ENCODE measurements at places on chromosomes 3 and 15.

DNA sequence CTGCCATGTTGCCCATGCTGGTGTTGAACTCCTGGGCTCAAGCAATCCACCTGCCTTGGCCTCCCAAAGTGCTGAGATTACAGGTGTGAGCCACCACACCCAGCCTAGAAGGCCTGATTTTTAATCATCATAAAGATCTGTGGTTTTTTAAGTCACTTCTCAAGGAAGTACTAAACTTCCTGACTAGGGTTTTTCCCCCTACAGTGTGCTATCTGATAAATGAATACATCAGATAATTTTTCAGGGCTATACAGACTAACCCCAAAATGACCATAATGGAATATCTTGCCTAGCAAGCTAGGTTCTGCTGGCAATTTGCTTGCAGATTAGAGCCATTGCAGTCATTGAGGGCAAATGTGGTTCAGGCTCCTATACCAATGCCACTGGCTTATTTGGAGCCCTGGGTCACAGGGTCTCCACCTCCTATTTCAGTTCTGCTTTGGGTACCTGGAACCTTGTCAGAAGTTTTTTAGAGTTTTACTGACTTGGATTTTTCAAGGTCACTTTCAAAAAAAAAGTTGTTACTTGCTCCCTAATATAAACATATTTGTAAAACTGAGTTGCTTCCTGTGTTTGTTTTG, 80.8 kb downstream of the SLC49A4 start:
- no peak for DNase-seq

DNA sequence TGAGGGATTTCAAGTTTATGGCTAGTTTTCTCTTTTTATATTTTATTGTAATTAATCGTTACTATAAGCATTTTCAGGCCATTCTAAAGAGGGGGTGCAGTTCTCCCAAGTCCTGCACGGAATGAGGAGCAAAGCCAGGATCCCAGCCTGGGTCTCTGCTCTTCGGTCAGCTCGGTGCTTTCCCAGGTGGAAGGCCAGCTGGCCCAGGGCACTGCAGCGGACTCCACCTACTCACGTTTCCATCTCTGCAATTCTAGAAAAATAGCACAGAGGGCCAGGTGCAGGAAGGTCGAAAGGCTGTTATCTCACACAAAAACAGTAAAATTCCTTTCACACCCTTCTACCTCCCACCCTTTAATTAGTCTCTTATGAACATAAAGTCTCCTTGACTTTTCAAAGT, 59.5 kb upstream of the HES1 start:
- no peak for DNase-seq

DNA sequence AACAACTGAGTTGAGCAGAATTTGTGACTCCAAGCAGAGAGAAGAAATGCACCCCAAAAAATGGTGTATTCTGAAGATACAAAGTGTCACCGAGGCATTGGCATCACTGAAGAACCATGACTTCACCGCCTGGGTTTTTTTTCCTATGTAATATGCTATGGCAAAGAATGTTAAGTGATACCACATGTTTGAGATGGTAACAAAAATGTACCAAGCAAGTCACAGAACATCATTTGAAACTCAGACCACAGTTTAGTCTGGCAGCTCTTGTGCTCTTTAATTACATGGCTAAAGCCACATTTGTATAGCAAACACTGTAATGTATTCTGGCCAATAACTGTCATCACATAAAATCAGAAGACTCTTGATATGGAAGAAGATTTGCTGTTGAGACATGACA, 323.5 kb downstream of the ULK4 start:
- no peak for DNase-seq

- no peak for DNase-seq
Observed at GRCh38 chr3:162970292-162970691, 1473.7 kb downstream of the OTOL1 start.

DNA sequence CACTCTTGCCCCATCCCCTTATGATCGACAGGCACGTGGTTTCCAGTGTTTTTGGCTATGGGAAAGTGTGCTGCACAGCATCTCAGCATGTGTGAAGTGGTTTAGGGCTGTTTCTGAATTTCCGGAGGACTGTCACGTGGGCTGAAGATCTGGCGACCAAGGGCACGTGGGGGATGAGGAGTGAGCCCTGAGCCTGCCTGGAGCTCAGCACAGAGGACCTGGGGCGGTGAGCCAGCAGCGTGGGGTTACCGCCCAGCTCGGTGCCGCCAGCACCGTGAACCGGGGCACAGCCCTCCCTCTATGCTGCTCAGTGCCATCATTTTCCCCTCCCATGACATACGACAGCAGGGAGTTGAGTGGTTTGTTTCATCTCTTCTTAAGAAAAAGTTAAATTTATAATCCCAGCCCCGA, 150.2 kb downstream of the DNAJB8 start:
- DNase-seq = no peak

DNA sequence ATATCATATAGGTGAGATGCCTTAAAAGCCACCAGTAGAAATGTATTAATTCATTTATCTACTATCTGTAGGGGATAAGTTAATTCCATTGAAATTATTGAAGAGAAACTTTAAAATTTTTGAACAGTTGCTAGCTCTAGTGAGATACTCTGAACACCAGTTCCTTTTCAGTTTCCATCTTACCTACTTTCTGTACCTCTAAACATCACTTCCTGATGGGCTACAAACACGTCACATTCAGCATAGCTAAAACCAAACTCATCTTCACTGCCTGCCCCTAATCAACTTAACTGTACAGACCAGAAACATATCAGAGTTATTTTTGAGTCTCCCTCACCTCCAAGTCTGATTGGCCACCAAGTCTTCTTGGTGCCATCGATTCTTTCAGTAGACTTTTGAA, 88.9 kb downstream of the FEZF2 start:
- no peak for DNase-seq

DNA sequence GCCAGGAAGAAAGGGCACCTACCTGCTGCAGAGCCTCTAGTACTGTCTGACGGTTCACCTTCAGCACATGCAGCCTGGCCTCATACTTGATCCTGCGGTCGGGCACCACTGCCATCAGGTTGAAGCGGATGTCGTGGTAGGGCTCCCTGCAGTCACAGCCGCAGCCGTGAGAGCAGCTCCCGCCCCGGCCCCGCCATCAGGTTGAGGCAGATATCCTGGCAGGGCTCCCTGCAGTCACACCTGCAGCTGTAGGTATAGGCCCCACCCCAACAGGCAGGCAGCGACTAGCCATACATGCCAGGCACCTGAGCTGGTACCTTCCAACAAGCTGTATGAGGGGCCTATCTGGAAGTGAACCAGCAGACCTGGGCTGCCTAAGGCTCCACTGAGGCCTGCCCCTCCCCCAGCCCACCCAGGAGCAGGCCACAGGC, 38.7 kb downstream of the SEMA3G start:
- DNase-seq = no peak

GRCh38 chr3:31798840-31799239, 182.2 kb downstream of the OSBPL10 start:
- no peak for DNase-seq

- DNase-seq = no peak
Observed at GRCh38 chr3:4313606-4314293, 10.6 kb downstream of the SETMAR start.

- DNase-seq = no peak
Observed at GRCh38 chr3:62604298-62604697, 230.9 kb upstream of the FEZF2 start.

DNA sequence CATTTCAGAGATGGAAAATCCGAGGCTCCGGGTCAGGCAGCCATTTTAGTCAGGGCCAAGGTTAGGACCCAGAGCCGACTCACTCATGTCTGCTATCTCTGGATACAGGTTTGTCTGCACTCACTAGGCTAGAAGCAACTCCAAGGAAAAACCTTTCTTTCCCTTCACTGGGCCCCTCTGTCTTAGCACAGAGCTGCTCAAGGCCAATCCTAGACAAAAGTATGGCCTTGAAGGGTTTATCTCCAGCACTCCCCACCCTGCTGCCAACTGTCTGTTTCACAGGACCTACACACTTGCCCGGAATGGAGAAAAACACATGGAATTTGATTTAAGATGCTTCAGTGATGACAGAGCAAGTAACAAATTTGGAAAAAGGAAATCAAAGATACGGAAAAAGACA, 25.6 kb downstream of the ACAN start:
- DNase-seq = no peak

DNA sequence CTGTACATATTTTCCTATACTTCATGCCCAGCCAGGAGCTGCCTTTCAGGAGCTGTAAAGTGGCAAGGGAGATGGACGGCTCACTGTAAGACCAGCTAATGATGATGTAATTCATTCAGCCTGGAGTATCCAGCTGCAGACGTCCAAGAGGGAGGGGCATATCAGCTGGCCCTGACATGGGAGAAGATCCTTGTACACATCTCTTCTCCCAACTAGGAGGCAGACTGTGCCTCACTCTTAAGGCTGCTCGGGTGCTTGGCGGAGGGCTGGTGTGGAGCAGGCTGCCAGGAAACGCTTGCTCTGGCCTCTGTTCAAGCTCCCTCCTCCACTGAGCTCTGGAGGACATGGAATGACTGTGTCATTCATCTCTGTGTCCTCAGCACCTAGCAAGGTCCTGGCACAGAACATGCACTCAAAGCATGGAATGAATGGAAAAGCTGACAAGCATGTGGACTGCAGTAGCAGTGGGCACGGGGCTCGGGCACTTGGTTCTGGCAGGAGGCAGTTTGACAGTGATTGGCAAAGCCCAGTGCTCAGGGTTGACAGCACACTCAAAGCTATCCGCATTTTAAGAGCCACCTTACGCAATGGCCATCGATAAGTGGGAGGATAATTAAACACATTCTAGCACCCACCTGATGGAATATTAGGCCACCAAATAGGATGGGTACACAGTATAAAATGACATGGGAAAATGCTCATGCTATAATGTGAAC, 72.4 kb downstream of the TBC1D2B start:
- peak; percentile 66 for DNase-seq

DNA sequence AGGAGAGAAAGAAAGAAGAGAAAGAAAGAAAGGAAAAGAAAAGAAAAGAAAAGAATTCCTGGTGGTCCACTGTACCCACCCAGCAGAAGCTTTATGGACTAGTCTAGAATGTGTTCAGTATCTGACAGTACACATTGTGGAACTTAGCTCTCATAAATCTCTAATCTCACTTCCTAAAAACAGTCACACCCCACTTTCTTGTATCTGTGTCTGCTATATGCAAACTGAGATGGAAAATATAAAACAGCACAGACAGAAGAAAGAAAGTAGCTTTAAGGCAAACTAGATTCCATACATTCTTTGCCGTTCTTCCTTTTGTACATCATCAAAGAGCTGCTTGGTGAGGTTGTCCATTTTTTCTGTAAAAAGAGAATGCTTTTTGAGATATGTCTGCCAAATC, 41.1 kb upstream of the GNB5 start:
- no peak for DNase-seq

DNA sequence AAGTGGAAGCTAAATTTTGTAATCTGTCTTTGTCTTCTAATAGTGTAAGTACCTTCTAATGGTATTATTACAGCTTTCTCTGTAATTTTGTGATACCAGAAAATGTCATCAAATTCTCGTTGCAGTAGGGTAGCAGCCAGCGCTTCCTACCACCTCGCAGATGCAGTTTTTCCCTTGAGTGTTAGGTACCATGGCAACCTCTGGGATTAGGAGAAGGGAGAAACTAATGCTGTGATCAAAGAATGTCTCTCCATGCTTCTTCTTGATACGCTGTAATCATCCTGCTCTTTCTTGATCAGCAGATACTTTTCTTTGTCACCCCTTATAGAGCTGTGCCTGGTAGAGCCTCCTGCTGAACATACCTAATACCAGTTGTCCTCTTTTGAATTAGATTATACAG, 27.7 kb downstream of the SRP14 start:
- DNase-seq = no peak

DNA sequence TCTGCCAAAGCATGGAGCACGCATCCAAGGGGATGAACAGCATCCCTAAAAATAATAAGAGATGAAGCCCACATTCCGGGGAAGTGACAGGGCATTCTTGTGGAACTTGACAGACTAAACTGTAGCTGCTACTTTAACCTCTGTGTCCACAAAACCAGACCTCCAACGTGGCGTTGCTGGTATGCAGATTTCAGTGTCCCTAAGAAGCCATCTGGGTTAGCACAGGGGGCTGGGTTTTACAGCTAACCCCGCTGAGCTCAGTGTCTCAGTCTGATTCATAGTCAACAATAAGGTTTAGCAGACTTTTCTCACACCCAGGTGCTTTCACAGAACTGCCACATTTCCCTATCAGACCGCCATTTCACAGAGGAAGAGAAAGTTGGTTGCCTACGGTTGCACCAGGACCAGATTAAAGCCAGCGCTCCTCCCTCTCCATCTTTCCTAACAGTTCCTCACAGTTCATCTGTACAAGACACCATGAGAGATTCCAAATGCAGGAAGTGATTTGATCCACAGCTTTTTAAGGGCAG, 61.6 kb upstream of the CTDSPL start:
- DNase-seq = no peak

GRCh38 chr3:177778633-177779032, 581.4 kb upstream of the TBL1XR1 start:
- DNase-seq = no peak

GRCh38 chr3:125125821-125126245, 70.0 kb upstream of the HEG1 start:
- DNase-seq = peak; percentile 99

DNA sequence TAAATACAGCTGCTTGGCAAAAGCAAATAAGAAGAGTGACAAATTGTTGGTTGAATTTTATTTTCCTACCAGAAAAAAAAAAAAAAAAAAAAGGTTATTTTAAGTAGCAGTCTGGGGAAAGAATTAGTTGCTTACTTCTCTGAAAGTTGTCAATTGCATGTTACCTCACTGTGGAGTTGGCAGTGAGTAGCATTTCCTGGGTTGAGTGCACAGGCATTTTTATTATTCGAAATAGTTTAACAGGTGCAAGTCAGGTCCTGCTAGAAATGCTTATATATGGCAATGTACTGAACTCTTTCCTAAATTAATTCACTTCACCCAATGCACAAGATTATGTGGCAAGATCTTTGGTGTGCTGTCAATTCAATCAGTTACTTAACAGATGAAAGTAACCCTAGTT, 680.6 kb downstream of the EPHA3 start:
- no peak for DNase-seq

- no peak for DNase-seq
Observed at GRCh38 chr3:157029365-157029790, 130.6 kb downstream of the CCNL1 start.

- DNase-seq = no peak
Observed at GRCh38 chr15:67777773-67778172, 47.5 kb upstream of the SKOR1 start.

DNA sequence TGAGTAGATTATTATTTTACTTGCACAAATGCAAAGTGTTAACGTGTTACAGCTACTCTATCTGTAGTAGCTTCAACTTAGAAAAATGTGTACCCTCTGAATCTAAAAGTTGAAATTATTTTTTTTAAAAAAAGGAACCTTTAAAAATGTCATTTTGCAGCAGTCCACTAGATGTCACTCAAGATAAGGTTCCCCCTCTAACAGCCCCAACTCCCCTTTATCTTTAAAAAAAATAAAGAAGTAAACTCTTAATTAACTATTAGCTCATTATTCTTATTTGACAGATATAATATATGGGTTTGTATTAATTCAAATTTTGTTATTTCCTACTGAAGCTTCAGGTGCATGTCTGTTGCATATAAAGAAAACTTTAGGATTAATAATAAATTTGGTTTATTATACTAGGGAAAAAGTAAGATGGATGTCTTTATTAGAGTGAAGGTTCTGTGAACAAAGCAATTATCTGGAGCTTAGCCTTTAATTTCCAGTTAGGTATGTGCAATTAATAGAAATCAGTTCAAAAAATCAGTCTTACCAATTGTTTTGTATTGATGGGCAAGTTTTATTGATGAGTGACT, 288.5 kb downstream of the VGLL3 start:
- no peak for DNase-seq

All from fibroblast of skin of left biceps (primary cell).